Activated CD4-positive, alpha-beta memory T cell treated with anti-CD3 and anti-CD28 coated beads for 36 hours (primary cell): ENCODE measurements at places on chromosomes 1 and 21. TPM values are rescaled to one million over a fixed set of nuclear protein-coding genes. Genes with fewer than 3 reads are reported as not detected.

TACSTD2 gene
- total RNA-seq, result not detected

CD244 gene
- total RNA-seq, result 0.14 TPM

DNA sequence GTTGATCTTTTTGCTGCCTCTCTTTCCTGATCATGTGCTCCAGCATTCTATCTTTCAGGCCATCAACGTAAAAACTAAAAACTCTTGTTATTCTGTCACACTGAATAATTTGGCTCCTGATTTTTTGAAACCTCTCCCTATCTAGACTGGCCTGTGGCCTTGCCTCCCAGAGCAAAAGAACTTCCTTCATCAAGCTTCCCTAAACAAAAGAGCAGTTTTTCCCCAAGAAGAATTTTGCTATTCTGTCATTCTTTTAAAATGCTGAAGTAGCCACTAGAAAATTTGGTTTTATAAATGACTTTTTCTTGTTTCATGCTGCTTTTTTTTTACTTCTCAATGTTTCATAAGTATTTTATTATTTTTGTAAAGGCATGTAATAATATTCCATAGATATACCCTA lies 37.1 kb upstream of the CR2 start:
- no peak for DNase-seq
- H3K27ac ChIP-seq, result no peak overlapping the region
- H3K4me3 ChIP-seq, result no peak overlapping the region
- no peaks in the 10 kb centered on the region for H3K36me3 ChIP-seq

OLIG1 gene
- not detected for total RNA-seq

GRCh38 chr1:246921481-246921880 lies 10.3 kb downstream of the AHCTF1 start:
- H3K27ac ChIP-seq, result no peak overlapping the region
- H3K36me3 ChIP-seq, result peaks cover 15% of the 10 kb centered on the region
- H3K4me3 ChIP-seq, result no peak overlapping the region
- no peaks in the 10 kb centered on the region for H3K27me3 ChIP-seq
- peaks cover 43% of the 10 kb centered on the region for H3K4me1 ChIP-seq

DNA sequence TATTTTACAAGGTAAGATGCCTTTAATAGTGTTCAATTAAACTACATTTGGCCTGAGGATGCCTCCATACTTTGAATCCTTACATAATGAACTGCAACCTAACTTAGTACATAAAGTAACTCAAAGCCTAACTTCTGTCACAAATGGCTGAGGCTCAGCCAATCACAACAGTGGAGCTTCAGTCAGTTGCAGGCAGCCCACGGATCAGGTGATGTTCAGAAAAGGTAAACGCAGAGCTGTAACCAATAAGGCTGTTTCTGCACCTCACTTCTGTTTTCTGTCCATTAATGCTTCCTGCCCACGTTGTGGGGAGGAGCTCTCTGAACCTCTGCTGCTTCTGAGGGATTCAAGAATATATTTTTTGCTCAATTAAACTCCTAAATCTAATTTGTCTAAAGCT lies 94.8 kb upstream of the KIAA0040 start:
- peaks cover 13% of the 10 kb centered on the region for H3K4me1 ChIP-seq
- DNase-seq, result peak; percentile 37
- no peak overlapping the region for H3K4me3 ChIP-seq
- H3K27ac ChIP-seq, result no peak overlapping the region
- no peaks in the 10 kb centered on the region for H3K36me3 ChIP-seq

DNA sequence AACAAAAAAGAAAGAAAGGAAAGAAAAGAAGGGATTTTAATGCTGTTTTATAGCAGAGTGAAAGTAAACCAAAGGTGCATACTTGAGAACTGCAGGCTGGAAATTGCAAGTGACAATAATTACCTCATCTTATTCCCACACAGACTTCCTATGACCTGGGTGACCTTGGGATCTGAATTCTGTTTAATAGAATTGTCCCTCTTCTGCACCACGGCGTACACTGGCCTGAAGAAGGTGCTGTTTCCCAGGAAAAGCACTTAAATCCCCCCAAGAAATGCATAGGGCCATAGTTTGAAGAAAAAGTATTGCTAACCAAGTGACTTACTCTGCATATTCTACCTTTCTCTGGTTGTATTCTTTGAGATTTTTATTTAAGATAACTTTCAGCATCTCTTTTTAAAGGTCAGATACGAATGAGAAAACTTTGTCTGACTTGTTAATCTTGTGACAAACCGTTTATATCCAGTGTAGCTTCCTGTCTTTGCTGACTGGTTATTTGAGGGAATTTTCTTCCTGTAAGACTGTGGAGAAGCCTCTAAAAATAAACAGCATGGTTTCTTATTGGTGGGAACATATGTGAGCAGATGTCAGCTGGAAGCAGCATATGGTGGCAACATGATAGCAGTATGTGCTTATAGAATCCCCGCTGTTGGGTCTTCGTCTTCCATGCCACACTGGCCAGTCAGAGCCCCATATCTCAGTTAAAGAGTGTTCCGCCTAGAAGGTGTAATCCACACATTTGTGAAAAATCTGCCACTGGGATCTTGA lies 16.3 kb downstream of the TGFB2 start:
- H3K4me3 ChIP-seq, result no peak overlapping the region
- H3K27ac ChIP-seq, result no peak overlapping the region
- H3K36me3 ChIP-seq, result no peaks in the 10 kb centered on the region
- peaks cover 13% of the 10 kb centered on the region for H3K27me3 ChIP-seq

S100A7A gene
- not detected for total RNA-seq

DNA sequence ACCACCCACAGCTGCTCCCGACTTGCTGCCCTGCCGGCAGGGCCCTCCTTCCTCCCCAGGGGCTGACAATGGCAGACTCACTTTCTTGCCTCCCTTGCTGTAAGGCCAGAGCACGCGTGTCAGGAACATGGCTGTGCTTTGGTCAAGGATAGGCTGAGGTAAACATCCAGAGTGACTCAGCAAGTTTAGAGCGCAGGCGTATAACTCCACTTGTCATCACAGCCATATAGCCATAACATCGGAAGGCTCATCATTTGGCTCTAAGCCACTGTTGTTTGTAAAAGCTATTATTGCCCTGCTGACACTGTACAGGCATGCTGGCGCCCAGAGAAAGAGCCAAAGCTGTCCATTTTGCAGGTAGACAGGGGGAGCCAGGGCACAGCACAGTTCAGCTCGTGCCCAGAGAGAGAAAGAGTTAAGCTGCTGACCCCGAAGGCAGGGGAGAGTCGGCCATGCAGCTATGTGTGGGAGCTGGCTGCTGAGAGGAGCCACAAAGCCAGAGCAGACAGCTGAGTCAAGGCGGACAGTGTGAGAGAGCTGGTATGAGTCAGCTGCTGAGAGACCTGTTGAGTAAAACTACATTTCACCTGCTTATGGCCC lies 60.6 kb downstream of the GNG4 start:
- H3K4me1 ChIP-seq, result peaks cover 9% of the 10 kb centered on the region
- peaks cover 5% of the 10 kb centered on the region for H3K36me3 ChIP-seq
- H3K4me3 ChIP-seq, result no peak overlapping the region
- no peak overlapping the region for H3K27ac ChIP-seq
- no peak for DNase-seq
- peaks cover 18% of the 10 kb centered on the region for H3K27me3 ChIP-seq

DNA sequence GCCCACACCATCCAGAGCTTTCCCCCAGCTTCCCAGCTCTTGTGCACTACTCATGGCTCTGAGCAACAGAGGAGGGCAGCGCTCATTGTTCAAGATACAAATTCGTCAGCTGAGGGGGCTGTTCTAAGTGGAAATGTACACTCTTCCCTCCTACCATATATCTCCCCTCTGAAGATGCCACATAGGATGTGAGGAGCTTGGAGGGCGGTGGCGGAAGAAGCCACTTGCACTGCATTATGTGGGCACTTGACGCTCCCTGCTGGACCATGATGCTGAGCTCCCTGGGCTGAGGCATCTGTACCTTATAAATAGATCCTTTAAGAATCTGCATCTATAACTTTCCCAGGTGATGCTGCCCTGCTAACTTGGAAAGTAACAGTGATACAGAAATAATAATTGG lies 477.6 kb upstream of the DEPDC1 start:
- H3K27ac ChIP-seq, result no peak overlapping the region
- DNase-seq, result no peak
- no peaks in the 10 kb centered on the region for H3K27me3 ChIP-seq
- no peaks in the 10 kb centered on the region for H3K36me3 ChIP-seq
- H3K4me1 ChIP-seq, result no peaks in the 10 kb centered on the region

DNA sequence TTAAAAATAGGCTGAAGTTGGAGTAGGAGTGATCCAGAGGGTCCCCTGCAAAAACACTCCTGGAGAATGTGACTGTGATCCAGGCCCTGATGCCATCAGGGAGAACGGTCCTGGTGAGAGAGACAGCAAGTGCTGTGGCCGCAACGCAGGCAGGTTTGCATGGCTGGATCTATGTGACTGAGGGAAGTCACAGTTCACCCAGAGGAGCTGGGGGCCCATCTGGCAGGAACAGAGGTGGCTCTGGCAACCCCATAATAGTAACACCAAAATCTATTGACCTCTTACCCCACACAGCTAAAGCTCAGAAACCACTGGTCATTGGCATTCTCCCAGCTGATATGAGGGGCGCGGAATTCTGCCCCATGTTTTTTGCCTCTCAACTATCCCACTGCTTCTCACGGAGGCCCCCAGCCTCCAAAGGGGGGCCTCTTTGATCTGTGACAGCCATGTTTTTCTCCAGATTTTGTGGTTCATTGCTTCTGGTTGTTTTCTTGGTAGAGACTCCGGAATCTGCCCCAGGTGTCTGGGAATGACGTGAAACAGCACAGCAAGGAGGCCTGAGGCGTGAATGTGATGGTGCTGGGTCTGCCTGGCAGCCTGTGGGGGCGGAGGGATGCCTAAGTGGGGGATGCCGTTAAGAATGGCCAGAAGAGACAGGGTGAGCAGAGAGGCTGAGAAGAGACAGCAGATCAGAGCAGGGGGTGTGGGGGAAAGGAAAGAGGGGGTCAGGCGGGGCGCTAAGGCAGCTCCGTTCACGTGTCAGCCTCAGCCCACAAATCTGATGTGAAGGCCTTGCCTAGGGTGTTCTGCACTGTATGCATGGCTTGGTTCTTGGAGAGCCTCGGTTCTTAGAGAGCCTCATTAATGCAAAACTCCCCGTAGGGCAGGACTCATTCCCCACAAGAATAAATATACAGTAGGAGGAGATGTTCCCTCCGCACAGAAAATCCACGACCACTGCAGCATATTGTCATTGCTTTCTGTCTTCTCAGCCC lies 23.5 kb downstream of the CASP9 start:
- H3K4me3 ChIP-seq, result no peak overlapping the region
- no peak overlapping the region for H3K27ac ChIP-seq
- DNase-seq, result no peak
- H3K27me3 ChIP-seq, result no peaks in the 10 kb centered on the region
- no peaks in the 10 kb centered on the region for H3K4me1 ChIP-seq

DNA sequence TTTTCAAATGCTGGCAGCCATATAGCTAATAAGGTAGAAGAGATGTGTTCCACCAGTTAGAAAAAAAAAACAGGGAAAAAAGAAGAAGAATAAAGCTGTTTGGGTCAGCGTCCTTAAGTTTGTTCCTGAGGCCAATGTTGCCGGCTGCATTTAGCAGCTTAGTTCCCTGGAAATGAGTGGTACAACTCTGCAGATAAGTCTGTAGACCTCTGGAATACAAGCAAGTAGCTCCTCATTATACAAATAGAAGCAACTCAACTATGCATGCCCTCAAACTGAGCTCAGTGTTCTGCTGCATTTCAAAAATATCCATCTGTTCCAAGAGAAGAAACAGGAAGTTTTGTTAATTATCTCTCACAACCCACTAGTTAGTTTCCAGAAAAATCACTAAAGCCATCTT lies 181.2 kb upstream of the PKN2 start:
- H3K36me3 ChIP-seq, result no peaks in the 10 kb centered on the region
- H3K27ac ChIP-seq, result no peak overlapping the region
- H3K4me1 ChIP-seq, result no peaks in the 10 kb centered on the region
- no peak for DNase-seq
- H3K27me3 ChIP-seq, result peaks cover 8% of the 10 kb centered on the region

GRCh38 chr1:82994616-82995263 lies 1004.2 kb downstream of the TTLL7 start:
- H3K4me1 ChIP-seq, result no peaks in the 10 kb centered on the region
- no peaks in the 10 kb centered on the region for H3K27me3 ChIP-seq
- no peak for DNase-seq
- H3K4me3 ChIP-seq, result no peak overlapping the region
- H3K27ac ChIP-seq, result no peak overlapping the region

- no peak overlapping the region for H3K4me3 ChIP-seq
- peaks cover 7% of the 10 kb centered on the region for H3K27me3 ChIP-seq
- no peaks in the 10 kb centered on the region for H3K4me1 ChIP-seq
Observed at GRCh38 chr1:213658457-213658856, 329.3 kb upstream of the PROX1 start.

DNA sequence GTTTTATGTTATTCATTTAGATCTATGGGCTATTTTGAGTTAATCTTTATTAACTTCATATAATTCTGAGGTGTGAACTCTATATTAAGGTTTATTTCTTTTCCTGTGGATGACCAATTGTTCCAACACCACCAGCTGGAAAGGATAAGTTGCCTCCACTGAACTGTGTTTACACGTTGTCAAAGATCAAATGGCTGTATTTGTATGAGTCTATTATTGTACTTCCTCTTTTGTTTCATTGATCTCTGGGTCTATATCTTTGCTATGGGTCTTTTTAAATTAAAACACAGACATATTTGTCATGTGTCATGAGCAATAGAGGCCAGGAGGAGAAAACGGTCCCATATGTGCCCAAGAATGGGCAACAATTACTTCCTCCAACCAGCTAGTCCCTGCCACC lies 5.2 kb upstream of the MAB21L3 start:
- H3K36me3 ChIP-seq, result no peaks in the 10 kb centered on the region
- H3K4me1 ChIP-seq, result no peaks in the 10 kb centered on the region
- no peak for DNase-seq

DNA sequence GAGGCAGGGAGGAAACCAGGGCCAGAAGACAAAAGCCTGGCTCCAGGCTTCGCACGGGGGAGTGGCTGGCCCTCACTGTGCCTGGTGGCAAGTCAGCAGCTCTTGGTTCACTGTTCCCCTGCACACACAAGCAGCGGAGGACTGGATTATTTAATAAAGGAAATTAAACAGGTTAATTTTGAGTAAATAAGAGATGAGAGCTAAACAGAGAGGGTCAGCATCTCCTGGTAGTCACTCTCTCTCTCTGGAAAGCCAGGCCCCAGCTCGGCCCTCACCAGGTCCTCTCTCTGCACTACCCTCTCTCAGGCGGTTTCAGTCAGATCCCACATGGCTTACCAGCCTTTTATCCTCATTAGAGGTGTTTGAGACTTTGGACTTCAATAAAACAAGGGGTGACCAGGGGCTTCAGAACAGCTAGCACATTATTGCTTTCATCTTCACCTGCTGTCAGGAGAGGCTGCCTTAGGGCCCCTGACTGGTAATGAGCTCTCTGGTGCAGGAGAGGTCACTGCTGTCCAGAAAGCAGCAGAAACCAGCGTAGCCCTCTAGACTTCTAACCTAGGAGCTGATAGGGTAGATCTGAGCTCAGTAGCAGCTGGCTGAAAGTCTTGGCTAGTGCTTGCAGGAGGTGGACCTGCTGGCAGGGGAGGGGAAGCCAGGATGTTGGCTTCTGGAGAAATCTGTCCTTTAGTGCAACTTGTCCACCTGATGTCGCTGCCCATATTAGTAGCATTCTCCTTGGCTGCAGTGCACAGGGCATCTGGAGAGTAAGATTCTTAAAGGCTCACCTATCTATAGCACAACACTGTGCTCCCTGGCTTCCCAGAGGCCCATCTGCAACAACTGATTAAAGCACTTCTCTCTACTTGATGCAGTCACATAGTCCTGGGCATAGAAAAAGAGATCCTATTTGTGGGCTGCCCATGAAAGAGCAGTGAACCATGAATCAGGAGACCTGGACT lies 45.9 kb downstream of the SYT6 start:
- no peak overlapping the region for H3K4me3 ChIP-seq
- no peak for DNase-seq
- H3K27ac ChIP-seq, result no peak overlapping the region

B3GALT5 gene
- total RNA-seq, result not detected

GRCh38 chr1:164611754-164612642 lies 53.0 kb downstream of the PBX1 start:
- no peak overlapping the region for H3K27ac ChIP-seq
- no peaks in the 10 kb centered on the region for H3K4me1 ChIP-seq
- no peaks in the 10 kb centered on the region for H3K36me3 ChIP-seq
- H3K27me3 ChIP-seq, result no peaks in the 10 kb centered on the region
- H3K4me3 ChIP-seq, result no peak overlapping the region
